CD4-positive, alpha-beta memory T cell (primary cell): ENCODE measurements at places on chromosomes 1 and 21.

DNA sequence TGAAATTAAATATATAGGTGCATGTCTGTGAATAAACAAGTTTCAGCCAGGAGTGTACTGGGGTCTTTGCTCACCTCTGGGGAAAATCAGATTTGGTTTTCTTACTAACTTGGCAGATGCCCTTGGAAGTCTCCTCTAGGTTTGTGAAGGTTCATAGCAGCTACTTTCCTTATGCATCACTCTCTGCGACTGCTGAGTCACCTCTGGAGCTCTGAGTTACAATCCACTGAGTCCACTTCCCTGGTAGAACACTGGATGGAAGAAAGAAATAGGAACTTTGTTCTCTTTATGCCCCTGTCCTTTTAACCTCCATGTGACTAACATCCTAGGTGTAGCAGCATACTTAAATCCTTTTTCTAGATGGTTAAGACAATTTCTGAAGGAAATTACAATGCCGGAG lies 4.4 kb upstream of the FASLG start:
- no peak for DNase-seq

GRCh38 chr1:208047975-208048374 lies 137.1 kb upstream of the CD34 start:
- DNase-seq = no peak

DNA sequence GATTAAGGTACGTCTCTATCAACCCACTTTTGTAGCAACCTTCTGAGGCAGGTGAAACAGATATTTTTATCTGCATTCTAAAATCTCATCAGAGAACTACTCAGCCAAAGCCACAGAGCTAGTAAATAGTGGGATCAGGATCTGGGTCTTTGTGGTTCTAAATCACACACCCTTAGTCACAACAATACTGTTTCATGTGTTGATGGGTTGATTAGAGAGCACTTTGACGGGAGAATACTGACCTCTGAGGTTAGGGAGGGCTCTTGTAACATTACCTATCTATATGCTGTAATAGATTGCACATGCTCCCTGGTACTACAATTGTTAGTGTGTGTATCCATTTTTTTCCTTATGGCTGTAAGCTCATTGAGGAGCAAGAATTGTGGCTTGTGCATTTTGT lies 45.5 kb upstream of the CCDC190 start:
- DNase-seq = no peak

GRCh38 chr1:37015713-37016112 lies 18.6 kb downstream of the GRIK3 start:
- DNase-seq = no peak

DNA sequence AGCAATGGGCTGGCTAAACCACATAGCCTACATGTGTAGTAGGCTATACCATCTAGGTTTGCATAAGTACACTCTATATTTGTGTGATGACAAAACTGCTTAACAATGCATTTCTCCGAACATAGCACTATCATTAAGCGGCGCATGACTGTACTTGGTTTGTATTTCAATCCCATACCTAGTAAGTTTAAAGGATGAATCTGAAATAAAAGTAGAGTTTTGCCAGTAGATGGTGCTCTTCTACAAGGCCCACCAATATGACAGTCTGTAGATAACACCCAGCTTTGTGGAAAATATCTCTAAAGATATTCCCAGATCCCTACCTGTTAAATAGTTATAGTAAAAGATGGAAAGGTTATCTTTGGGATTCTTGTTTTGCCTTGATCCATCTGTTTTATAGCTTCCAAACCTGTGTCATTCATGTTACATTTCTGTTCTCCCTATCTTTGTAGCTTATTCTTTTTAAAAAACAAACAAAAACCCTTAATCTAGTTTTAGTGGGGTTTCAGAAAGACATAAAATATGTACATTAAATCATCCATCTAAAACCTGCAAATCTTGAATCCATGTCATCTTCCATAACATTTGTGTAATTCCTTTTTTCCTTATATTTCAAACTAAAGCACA lies 33.9 kb upstream of the ASPM start:
- DNase-seq = peak; percentile 33

- DNase-seq = no peak
These were observed 10.2 kb upstream of the FCRL5 start for GRCh38 chr1:157562515-157562914.

- no peak for DNase-seq
These were observed 38.5 kb upstream of the SLC19A1 start for GRCh38 chr21:45580576-45581321.

DNA sequence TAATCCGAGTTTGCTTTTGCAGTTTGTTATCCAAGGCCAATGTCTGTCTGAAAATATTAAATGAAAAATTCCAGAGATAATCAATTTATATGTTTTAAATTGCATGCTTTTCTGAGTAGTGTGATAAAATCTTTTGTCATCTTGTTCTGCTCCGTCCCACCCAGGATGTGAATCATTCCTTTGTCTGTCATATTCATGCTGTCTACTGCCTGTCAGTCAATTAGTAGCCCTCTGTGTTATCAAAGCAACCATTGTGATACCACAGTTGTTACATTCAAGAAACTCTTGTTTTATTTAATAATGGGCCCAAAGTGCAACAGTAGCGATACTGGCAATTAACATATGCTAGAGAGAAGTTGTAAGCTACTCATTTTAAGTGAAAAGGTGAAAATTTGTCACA lies 819.3 kb downstream of the BRINP3 start:
- DNase-seq = no peak

- no peak for DNase-seq
These were observed 43.8 kb downstream of the DDR2 start for GRCh38 chr1:162676087-162676486.

DNA sequence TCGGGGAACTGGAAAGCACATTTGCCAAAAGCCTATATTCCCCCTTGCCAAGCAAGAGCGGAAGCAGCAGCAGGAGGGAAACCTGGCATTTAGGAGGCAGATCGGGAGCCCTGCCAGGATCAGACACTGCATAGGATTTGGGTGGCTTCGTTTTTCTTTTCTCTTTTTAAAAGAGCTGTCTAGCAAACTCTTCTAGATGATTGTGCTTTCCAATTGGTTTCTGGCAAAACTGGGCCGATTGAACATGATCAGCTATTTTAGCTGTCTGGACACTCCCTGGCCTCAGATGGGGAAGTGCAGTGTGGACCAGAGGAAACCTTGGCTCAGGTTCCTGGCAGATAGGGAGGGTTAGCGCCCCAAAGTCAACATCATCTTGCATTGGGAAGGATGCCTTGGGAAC lies 414.0 kb upstream of the KAZN start:
- no peak for DNase-seq

- DNase-seq = no peak
These were observed 178.5 kb downstream of the RHOU start for GRCh38 chr1:228913626-228914414.

DNA sequence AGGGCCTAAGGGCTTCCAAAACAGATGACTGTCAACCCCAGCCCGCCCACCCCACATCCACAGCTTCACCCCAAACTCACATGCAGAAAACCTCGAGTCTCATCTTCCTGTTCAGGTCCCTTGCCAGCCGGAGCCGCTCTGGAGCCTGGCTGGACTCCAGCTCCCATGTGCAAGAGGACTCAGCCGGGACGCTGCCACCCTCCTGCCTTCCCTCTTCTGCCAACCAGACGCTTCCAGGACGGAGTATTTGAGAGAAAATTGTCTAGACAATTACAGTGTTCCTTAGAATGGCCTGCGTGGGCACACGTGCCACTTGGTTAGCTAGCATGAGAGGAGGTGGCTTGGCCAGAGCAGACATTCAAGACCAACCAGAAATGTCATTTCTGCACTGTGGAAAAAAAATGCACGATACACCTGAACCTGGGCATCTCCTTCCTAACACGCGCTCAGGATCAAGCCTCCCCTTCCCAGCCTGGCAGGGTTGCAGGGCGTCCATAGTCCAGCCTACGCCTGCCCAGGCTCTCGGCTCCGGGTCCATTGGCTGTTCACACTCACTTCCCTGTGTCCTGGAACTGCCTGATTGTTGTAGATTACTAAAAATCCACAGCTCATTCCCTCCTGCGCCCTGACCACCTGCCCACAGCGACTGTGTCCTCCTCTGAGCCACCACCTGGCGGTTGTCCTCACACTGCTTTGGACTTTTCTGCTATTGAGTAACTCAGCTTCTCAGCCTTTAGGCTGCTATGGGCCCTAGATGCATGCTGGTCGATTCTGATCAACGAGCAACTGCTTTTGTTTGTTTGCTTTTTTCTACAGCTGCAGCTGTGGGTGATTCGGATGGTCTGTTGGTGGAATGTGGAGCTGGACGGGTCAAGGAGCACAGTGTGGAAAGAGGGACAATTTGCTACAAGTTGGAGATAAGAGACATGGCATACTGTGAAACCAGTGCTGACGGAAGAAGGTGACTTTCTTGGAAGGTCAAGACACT lies at the start of gene CLDN14:
Gene CLDN14 (minus strand): TSS at position 708 of the 988 bp plus-strand sequence. CDS start 18,427 bp downstream, outside the sequence.
- no peak for DNase-seq

DNA sequence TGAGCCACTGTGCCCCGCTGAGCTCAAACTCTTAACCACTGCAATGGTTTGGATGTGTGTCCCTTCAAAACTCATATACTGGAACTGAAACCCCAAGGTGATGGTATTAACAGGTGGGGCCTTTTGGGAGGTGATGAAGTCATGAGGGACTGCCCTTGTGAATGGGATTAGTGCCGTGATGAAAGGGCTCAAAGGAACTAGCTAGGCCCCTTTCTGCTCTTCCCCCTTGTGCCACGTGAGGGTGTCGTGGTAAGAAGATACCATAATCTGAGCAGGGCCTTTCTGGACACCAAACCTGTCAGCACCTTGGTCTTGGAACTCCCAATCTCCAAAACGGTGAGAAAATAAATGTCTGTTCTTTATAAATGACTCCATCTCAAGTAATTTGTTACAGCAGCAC lies 45.5 kb upstream of the SPOCD1 start:
- no peak for DNase-seq

GRCh38 chr1:15124362-15125100 lies 29.0 kb upstream of the TMEM51 start:
- DNase-seq = no peak

DNA sequence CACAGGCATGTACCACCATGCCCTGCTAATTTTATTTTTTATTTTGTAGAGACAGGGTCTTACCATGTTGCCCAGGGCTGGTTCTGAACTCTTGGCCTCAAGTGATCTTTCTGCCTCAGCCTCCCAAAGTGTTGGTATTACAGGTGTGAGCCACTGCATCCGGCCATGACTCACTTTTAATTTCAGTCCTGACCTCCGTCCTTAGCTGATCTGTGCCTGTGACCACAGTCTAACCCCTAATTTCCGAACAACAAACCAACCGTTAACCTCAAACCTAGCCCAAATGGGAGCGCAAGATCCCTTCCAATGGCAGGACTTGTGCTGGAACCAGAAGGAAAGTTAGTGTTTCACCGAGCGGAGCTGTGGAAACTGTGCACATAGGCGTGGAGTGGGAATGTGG lies 29.3 kb upstream of the MAN1C1 start:
- DNase-seq = no peak

- DNase-seq = no peak
These were observed 1.8 kb downstream of the TNFRSF1B start for GRCh38 chr1:12168451-12169160.

GRCh38 chr1:93438716-93439115 lies 9.2 kb upstream of the FNBP1L start:
- DNase-seq = no peak

DNA sequence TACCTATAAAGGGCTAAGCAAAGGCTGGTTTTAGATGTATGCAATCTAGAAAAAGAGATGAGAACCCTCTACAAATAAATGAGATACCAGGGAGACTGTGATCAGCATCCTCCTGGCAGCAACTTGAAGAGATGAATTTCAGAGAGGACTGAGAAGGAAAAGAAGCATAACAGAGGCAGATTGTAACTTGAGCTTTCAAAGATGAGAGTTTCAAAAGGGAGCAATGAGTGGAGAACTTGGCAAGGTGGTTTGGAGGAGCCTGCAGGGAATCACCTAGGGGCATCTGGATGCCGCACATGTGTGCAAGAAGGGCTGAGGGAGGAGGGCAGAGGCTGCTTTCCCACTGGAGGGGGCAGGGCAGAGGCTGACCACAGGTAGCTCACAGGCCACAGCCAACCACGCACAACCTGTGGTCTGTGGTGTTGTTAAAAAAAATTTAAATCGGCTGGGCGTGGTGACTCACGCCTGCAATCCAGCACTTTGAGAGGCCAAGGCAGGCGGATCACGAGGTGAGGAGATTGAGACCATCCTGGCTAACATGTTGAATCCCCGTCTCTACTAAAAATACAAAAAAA lies 50.2 kb downstream of the PCNX2 start:
- DNase-seq = no peak

DNA sequence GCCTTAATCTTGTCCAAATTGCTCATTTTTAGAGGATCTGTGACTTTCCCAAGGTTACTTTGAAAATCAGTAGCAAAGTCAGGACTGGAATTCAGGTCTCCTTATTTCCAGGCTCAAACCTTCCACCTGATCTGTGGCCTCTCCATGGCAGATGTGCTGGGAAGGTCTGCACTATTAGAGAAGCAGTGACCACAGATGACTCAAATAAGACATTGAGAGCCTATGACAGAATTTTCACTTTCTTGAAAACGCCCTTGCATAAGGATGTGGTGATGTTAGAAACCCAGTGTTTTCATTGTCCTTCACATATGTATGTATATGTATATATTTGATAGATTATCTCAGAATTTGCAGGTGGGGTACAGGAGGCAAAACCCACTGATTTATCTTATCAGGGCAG lies 45.3 kb downstream of the TTC39A start:
- no peak for DNase-seq

- DNase-seq = no peak
These were observed 143.0 kb upstream of the KLHDC7A start for GRCh38 chr1:18337757-18338156.

DNA sequence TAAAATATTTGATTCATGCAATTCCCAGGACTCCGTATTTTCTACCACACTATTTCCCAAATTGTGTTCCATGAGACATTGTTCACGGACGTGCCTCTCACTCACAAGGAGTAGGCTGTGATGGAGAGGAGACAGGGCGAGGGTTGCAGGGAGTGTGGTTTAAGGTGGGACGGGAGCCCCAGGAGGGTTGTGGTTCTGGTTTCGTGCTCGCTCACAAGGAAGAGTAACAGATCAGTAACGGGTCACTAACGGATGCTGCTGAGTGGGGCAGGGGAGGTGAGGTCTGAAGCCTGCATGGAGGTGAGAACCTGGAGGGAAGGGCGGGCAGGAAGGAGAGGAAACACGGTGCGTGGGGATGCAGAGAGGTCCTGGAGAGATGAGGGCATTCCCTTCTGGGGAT lies 28.8 kb downstream of the TFF3 start:
- no peak for DNase-seq

GRCh38 chr21:28696844-28697410 lies 295.8 kb downstream of the LTN1 start:
- no peak for DNase-seq

DNA sequence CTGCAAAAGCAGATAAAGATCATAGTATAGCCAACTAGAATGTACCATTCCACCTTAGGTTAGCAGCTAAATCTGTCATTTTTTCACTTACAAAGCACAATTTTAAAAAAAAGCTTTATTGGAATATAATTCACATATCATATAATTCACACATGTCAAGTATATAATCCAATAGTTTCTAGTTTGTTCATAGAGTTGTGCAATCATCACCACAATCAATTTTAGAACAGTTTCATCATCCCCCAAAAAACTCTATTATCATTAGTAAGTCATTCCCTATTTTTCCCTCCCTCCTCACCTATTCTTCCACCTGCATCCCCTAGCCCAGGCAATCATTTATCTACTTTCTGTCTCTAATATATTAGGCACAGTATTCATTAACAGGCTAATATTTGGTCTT lies 32.0 kb upstream of the INSL5 start:
- no peak for DNase-seq

- DNase-seq = no peak
These were observed 14.6 kb upstream of the TMEM61 start for GRCh38 chr1:54965624-54966340.

GRCh38 chr1:9510130-9510529 lies 29.1 kb upstream of the SLC25A33 start:
- no peak for DNase-seq

- DNase-seq = no peak
These were observed 1.5 kb downstream of the LHX8 start for GRCh38 chr1:75135573-75136194.
